Activated naive CD4-positive, alpha-beta T cell treated with anti-CD3 and anti-CD28 coated beads, Interleukin-2, amount 50 U/mL, for 72 hours (primary cell): ENCODE measurements at places on chromosomes 2 and 18. TPM values are rescaled to one million over a fixed set of nuclear protein-coding genes. Genes with fewer than 3 reads are reported as not detected.

PPP1CB gene
- 185 TPM for total RNA-seq

DSC3 gene
- total RNA-seq, result not detected

ACVR1 gene
- 27.0 TPM for total RNA-seq

METAP1D gene
- 2.6 TPM for total RNA-seq

POTEC gene
- not detected for total RNA-seq
